AG09309 (cell line): ENCODE measurements at places on chromosomes 5 and 9.

- no peak for DNase-seq
Observed at GRCh38 chr9:103474156-103474555, 479.0 kb downstream of the CYLC2 start.

- no peak for DNase-seq
Observed at GRCh38 chr5:122154910-122155309, 25.6 kb downstream of the ZNF474 start.

GRCh38 chr5:74619308-74619707 lies 21.2 kb downstream of the ENC1 start:
- no peak for DNase-seq

DNA sequence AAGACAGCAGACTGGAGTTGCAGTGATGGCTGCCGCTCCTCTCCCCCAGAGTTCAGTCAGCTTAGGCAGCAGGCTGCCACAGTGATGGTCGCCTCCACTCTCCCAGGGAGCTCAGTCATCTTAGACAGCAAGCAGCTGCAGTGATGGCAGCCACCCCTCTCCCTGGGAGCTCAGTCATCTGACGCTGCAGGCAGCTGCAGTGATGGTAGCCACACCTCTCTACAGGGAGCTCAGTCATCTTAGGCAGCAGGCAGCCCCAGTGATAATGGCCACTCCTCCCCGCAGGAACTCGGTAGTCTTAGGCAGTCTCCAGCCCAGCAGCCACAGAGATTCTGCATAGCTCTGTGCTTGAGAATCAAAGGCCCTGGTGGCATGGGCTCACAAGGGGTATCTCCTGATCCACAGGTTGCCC lies 582.7 kb downstream of the DTWD2 start:
- no peak for DNase-seq

GRCh38 chr5:132289097-132289496 lies 5.1 kb upstream of the SLC22A4 start:
- DNase-seq, result no peak

DNA sequence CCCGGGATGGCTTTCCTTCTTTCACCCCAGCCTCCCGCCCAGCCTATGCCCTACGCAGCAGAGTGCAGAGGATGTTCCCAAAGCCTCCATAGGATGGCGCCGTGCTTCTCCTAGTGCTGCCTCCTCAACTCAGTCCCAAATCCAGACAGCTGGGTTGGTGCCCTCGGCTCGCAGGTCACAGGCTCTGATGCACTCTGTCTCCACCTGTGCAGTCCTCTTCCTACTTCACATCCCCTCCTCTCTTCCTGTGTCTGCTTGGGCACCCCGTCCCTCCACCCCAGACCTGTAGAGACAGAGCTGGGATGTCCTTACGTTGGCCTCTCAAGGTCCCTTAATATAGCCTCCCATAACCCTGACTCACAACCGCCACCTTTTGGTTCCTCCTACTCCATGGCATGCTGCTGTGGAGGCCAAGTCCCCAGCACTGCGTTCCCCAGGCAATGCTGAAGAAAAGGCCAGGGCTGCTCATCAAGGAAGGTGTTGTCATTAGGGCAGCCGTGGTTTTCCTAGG lies 314.4 kb downstream of the GADD45G start:
- no peak for DNase-seq

GRCh38 chr5:34487159-34487879 lies 168.8 kb upstream of the RAI14 start:
- DNase-seq, result peak; percentile 90

DNA sequence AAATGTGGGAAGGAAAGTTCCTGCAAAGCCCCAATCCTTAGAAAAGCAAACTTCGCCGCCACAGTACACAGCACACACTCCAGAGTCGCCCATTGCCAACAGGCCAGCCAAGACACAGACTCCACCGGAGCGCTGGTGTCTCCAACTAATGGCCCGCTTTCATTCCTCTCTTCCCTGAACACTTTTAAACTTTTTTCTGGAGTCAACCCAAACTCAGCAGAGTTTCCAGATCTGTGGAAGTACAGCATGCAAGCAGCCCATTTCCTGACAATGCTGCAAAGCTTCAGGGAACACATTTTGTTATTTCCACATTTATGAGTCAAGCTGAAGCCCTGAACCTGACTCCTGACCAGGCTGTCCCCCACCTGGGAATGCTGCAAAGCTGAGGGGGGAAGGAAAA lies 351.9 kb downstream of the NFIB start:
- DNase-seq, result no peak

DNA sequence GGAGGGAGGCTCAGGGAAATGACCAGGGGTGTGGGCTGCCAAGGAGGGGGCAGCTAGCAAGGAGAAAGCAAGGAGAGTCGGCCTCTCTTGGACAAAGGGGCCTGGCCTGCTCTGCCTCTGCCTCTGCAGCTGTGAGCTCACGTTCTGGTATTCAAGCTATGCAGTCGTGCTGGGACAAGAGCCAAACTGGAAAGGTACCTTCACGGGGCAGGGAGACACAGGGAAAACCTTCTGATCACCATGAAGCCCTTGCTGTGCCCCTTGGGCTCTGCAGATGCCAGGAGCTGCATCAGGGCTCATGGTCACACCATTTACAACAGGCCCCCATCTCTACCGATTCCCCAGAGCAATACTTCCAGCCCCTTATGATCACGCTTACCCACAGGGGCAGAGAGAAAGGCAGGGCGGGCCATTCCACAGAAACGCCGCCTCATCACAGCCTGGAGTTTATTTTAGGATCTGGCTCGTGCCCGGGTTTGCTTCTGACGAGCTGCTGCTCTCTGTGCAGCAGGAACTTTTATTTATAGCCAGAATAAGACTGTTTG lies 63.2 kb downstream of the PRRT1B start:
- DNase-seq, result peak; percentile 34

- peak; percentile 63 for DNase-seq
Observed at GRCh38 chr9:13139641-13140171, 139.8 kb downstream of the MPDZ start.

GRCh38 chr9:13971415-13971814 lies 342.5 kb downstream of the NFIB start:
- DNase-seq, result no peak
